Endodermal cell (in vitro differentiated cells): ENCODE measurements at places on chromosomes 16 and 17. TPM values are rescaled to one million over a fixed set of nuclear protein-coding genes. Genes with fewer than 3 reads are reported as not detected.

Gene ABCA9
- total RNA-seq, result not detected in 2 replicates

Gene SPATA22
- total RNA-seq, result not detected in 3 replicates

Gene MYOCD
- 11.8 and 12.7 TPM in 2 replicates for total RNA-seq

Gene MYADML2
- total RNA-seq, result not detected in 2 replicates

Gene PDILT
- not detected in 3 replicates for total RNA-seq

Gene LIG3
- 83.0 to 136 TPM (median 130 TPM) in 3 replicates for total RNA-seq

DNA sequence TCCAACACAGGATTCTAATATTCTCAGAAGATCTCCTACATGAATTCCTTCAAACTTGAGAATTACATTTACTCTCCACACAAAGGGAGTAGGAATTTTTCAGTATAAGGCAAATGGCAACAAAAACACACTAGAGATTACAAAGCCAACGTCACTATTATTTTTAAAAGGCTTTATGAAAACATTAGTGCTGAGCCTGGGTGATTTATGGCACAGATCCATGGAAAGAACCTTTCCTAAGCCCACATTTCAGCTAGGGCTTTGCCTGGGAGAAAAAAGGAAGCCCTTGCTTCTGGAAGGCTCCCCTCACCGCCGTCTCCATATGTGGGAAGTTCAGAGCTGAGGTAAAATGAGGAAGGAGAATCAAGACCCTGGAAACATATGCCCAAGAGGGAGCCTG, 499.4 kb upstream of the HSBP1 start:
- DNase-seq, result no peak

DNA sequence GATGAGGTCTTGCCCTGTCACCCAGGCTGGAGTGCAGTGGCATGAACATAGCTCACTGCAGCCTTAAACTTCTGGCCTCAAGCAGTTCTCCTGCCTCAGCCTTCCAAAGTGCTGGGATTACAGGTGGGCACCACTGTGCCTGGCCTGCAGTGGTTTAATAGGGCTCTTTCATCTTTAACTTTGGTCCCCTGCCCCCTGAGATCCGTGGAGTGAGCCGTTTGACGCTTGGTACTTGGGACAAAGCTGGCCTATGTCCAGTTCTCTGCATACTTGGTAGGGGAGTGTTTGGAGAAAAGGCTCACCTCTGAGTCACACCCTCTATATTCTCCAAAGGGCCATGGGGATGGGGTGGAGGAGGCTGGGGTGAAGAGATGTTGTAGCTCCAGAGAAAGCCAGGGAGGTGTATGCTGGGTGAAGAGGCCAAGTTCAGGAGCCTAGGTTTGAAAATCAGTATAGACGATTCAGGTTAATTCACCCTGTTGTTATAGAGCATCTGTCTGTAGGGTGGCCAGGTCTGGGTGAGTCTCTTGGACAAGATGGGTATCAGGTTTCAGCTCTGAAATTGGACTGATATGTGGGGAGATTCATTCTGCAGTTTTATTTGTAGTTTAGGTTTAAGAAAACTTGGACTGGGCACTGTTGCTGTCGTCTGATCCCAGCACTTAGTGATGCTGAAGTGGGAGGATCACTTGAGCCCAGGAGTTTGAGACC, 17.6 kb downstream of the ABCC1 start:
- no peak for DNase-seq

GRCh38 chr16:89437251-89437987, 52.9 kb downstream of the ANKRD11 start:
- no peak for DNase-seq

DNA sequence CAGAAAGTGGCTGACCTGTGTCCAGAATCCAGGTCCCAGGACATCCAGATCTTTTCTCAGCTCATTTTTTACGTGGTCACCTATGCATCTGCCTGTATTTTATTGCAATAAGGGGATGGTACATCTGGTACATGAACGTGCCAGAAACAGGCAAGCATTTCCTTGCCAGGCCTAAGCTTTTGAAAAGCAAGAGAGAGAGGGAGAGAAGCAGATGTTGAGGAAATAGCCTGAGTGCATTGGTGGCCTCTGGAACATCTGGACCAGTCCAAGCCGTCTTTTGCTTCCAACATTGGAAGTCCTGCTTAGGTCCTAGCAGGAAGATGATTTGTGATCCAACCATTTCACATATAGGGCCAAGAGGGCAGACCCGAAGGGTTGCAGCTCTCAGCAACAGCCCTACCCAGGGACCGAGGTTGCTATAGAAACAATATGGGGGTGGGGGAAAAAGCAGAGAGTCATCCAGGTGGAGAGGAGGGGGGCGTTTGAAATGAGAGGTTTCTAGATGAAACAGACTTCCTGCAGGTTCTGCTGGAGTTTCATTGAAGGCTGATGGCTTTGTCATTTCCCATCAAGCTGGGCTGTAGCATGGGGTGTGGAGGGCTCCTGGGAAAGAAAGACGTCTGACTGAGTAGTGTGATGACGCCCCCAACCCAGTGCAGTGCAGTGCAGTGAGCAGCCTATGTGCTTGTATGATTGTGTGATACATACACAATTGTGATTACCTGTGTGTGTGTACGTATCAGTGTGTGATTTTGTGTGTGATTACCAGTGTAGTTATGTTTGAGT, 61.6 kb downstream of the SHISA6 start:
- DNase-seq, result no peak

DNA sequence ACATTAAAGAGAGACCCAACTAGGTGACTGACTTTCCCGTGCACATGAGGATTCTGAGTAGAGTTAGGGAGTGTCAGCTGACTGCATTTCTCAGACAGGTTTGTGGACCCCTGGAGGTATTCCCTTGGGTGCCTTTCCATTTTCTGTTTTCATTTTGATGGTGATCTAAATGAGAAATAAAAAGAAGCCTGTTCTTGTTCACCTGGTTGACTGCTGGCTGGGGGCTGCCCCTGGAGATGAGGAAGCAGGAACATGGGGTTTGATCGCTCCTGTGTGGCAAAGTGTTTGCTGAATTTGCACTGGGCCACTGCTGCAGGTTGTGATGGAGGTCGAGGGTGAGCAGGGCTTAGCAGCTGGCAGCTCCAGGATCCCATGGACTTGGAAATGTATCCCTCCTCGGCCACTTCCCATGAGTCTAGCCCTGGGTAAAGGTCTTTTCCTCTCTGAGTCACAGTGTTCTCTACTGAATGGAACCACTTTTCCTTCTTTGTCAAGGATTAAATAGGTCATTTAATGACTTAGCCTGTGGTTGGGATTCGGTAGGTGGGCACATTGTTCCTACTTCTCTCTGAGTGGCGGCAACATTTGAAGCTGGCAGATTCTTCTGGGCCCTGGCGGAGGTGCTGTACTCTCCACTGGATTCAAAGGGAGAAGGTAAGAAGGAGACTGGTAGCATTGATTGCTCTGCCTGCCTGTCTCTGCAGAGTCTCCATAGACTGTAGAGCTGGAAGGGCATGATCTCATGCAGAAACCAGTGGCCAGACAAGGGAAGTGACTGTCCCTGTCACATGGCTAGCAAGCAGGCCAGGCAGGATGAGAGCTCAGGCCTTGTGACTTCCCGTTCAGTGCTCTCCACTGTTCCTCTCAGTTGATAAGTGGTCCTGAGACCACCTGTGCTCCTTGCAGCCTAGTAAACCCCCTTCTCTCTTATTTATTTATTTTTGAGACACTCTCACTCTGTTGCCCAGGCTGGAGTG, 17.9 kb downstream of the SNX29 start:
- DNase-seq, result no peak

DNA sequence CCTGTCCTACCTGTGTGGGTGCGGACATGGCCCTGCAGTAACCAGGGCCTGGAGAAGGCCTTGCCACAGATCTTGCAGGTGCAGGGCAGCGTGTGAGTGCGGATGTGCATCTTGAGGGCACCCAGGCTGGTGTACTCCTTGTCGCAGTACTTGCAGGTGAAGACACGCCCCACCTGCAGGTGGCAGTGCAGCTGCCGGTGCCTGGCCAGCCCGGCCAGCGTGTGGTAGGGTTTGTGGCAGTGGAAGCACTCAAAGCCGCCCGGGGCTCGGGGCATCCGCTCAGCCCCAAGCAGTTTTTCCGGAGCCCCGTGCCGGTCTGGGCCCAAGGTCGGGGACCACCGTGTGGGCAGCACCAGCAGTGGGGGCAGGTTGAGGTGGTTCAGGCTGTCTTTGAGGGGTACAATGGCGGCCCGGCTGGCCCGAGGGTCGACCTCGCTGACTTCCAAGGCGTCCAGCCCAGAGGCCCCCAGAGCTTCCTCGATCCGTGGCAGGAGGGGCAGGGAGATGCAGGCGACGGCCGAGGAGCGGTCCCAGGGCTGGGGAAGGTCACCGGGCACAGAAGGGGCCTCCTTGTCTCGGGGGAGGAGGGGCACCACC, 5.1 kb downstream of the SNAI3 start:
- peak; percentile 90 for DNase-seq

- DNase-seq, result peak; percentile 97
These were observed 57.3 kb upstream of the CCL1 start for GRCh38 chr17:34420254-34420766.

GRCh38 chr17:9115214-9116191, 94.2 kb downstream of the NTN1 start:
- peak; percentile 97 for DNase-seq

- no peak for DNase-seq
These were observed 229.0 kb upstream of the NLRP1 start for GRCh38 chr17:5813357-5813756.

DNA sequence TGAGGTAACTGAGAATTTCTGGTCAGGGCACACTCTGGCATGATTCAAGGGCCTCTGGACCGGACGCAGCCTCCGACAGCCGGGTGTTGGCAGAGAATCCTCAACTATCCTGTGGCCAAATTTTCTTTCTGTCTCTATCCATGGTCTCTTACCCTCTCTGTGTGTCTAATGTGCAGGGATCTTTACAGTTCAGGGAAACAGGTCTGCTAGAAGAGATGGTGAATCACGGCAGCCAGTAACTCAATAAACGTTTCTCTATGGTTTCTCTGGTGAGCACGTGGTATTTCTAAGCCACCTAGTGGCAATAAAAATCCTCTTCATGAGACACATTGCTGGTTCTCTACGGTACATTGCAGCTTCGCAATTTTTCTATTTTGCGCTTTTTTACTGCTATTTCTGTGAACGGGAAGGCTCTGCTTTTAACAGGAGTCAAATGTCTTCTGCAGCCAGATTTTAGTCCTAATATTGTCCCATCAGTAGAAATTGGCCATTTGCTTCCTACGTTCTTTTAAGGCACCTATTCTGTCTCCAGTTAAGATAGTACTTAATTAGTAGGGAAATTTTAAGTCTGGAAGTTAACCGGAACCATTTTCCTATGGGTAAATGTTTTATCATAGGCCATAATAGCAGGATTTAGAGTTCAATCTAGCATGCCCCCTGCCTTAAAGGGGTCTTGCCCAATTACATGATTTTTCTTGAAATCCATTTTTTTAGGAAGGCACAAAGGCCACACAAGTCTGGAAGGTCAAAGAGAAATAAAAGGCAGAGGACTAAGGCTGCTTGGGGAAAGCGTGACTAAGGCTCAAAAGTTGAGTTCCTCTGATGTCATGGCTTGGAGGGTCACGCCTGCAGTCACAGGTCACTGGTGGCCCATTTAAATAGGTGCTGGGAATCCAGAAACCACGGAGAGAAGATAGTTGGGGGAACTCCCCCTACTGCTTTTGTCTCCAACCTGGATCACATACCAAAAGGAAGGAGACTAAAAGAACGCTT, 31.5 kb downstream of the QPRT start:
- DNase-seq, result peak; percentile 72

GRCh38 chr16:3577302-3577752, at the start of gene NLRC3:
NLRC3 (minus strand) TSS chr16:3577403; CDS start chr16:3565036, 12,367 bp downstream.
- DNase-seq, result no peak

- no peak for DNase-seq
These were observed 186.8 kb downstream of the KIF2B start for GRCh38 chr17:54009502-54009901.

DNA sequence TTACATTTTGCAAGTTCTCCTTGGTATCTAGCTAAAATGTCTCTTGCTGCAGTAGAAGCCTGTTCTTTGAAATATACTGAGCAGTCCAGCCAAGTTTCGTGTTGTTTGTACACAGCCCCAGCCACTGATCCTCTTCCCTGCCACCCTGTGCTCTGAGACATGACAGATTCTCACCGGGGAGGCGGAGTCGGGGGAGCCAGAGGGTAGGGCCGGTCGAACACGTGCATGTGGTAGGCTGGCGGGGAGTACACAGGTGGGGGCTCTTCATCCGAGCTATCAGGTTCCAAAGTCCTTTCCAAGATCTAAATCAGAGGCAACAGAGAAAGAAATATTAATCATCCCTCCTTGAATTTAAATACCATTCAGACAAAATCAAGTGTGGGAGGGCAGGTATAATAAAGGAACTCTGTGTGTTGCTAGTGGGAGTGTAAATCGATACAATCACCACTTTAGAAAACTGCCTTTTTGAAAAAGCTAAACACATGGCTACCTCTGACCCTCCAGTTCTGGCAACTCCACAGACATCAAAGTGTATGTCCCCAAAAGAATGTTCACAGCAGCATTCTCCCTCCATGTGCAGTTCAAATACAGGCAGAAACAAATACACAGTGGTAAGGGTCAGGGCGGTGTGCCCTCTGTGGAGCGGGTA, 29.7 kb upstream of the MRPS23 start:
- DNase-seq, result peak; percentile 87

DNA sequence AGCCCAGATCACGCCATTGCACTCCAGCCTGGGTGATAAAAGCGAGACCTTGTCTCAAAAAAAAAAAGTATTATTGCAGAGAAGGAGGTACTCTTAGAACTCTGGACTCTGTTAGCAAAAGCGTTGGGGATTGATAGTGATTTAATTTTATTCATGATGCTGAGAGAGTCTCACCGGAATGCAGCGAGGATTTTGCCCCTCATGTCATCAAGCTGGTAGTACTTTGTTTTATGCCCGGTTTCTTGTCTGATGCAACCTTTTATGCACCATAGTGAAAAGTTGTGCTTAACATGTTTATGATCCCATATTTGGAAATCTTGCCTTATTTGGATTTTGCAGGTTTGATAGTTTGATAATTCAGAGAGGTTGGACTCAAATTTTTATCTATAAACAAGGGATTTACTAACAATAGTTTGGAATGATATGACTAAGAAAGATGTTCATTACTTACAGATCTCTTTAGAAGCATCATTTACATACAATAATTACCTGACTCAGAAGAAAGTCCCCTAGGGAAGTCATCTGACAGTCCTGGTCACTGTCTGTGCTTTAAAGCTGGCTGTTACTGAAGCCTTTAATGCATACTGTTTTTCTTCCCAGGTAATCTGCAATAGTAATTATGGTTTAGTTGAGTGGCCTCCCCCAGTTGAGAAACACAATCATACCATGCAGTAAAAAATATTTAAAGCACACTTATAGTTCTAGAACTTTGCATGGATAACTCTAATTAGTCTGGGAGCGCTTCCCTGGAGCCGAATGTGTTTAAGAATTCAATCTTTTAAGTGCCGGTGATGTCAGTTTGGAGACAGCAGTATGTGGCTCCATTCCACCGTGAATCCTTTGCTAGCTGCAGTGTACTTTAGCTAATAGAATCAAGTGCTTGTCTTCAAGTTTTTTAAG, 120.9 kb downstream of the PRKCA start:
- DNase-seq, result no peak

GRCh38 chr16:81419806-81420205, 24.8 kb upstream of the CMIP start:
- DNase-seq, result no peak

DNA sequence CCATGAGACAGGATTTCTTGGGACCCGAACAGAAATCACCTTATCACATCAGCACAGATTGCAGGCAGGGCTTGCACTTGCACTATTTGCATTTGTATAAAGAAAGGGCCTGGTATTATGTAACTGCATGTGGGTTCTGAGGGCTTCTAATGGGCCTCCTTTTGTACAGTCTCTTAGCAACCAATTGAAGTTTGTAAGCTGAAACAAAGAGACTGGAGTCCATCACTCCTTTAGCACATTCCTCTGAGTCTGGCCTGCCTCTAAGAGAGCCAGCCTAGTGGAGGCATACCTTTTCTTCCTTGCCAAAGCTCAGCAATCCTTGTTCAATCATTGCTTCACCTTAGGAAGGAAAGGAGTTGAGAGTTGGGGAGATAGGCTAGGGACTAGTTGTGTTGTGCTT, 387.1 kb downstream of the XYLT1 start:
- peak; percentile 60 for DNase-seq

GRCh38 chr16:871562-872345, 71.2 kb upstream of the GNG13 start:
- DNase-seq, result no peak
